Stimulated activated CD4-positive, alpha-beta T cell treated with anti-CD3 and anti-CD28 coated beads, Interleukin-2, amount 100 ng/mL, for 24 hours (primary cell): ENCODE measurements at places on chromosomes 7 and 10.

GRCh38 chr10:99927721-99928280 is 81.9 kb downstream of the DNMBP start:
- no peak for DNase-seq

DNA sequence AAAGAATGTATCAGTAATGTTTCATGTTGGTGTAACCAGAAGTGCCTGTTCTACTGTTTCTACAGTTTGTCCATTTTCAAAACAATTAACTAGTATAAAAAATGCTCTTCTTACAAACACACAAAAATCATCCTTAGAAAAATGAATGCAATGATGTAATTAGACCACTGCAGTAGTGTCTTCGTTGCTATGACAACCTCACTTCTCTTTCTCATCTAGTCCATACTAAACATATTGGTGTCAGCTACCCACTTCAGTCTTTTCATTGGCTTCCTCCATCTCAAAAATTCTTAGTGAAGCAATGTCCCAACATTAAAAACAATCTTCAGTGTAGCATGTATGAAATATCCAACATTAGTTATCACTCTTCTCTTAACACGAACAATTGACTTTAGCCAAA is 1265.8 kb downstream of the REEP3 start:
- DNase-seq = no peak

- no peak for DNase-seq
Measured at GRCh38 chr10:29634764-29635625, at the start of gene SVIL. Gene SVIL (minus strand): TSS chr10:29634971. CDS start chr10:29555058, 79,913 bp downstream.

DNA sequence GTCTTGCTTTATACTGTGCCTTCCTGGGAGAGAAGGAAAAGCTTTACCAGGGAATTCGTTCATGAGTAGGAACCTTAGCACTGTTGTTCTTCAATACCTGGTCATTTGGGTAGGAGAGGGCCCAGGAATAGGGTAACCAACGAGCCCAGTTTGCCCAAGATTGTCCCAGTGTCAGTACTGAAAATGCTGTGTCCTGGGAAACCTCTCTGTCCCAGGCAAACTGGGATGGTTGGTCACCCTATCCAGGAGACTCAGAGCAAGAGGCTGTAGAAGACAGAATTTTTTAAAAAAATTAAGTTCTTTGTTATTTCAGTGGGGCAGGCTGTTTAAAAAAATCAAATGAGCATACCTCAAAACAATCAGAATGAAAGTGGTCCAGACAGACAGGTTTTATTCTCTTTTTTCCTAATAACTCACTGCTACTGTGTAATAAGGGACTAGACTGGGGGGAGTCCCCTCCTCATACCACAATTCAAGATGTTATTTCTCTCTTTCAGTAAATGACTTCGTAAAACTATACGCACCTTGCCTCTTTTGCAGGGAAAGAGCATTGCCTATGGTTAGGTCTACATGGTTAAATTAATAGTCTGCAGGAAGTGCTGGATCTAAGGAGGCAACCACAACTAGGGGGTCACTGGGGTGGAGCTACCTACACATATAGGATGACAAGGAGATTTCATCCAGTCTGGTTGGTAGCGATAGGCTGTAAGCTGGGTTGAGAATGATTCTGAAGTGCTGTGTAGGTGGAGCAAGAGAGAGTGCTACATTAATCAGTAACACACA is 41.1 kb upstream of the FAM133B start:
- DNase-seq = peak; percentile 67

- DNase-seq = no peak
Measured at GRCh38 chr10:71555087-71555723, 158.5 kb downstream of the CDH23 start.

DNA sequence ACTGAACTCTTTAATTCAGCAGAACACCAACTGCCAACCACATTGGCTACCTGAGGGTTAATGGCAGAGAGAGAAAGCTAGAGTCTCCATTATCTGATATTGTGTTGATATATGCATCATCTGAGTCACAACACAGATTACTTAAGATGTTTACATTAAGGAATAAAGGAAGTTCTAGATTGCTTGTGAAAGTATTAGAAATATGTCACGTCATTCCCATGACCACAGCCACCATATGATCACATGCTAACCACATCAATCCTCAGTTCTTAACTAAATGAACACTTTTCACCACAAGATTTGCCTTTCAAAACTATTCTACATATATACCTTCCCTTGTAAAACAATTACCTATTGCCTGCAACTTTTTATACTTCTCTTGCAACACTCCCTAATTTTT is 337.9 kb downstream of the FGFR2 start:
- DNase-seq = no peak

DNA sequence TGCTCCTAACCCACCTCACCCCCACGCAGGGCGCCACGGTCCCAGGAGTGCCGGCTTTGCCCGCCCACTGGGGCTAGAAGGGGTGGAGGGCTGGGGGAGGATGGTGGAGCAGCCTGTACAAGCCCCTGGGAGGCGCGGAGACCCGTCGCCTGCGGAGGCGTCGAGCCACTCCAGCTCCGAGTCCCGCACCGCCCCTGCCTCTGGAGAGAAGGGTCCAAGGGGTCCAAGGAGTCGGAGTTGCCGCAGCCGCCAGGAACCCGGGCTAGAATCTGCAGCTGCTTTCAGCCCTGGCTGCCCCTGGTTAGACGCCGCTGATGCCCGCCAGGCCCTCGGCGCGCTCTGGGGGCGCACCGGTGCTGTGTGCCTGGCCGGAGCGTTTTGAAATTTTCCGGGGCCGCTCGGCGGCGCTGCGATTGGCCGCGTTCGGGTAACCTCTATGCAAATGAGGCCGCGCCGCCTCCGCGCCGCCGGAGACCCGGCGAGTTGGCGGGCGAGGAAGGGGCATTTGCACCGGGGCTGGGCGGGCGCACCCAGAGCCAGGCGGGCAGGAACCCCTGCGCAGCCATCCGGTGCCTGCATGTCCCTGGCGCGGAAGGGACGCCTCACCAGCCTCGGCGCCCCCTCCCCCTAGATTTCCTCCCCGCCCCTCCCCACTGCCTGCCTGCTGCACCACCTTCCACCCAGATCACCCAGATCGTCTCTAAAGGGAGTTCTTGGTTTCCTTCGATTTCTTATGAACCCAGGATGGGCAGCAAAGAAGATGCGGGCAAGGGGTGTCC is at the start of gene HMX2:
Gene HMX2 (plus strand): TSS at position 502 of the 779 bp plus-strand sequence. CDS start 243 bp downstream, at position 745.
- DNase-seq = peak; percentile 35
